Hematopoietic multipotent progenitor cell treated with erythropoietin and hydrocortisone succinate and interleukin-3 and kit ligand, for 17 days (in vitro differentiated cells): ENCODE measurements at places on chromosomes 16 and 17.
A peak's percentile ranks its signal among the peaks of the same experiment; 100 is the strongest.

GRCh38 chr17:17200831-17201230 lies 5.3 kb downstream of the PLD6 start:
- no peak for DNase-seq

- no peak for DNase-seq
Observed at GRCh38 chr16:84625556-84625955, 7.7 kb upstream of the COTL1 start.

GRCh38 chr17:50480854-50481490 lies 2.3 kb downstream of the RSAD1 start:
- DNase-seq: no peak

GRCh38 chr16:85941863-85942644 lies 43.1 kb downstream of the IRF8 start:
- no peak for DNase-seq

DNA sequence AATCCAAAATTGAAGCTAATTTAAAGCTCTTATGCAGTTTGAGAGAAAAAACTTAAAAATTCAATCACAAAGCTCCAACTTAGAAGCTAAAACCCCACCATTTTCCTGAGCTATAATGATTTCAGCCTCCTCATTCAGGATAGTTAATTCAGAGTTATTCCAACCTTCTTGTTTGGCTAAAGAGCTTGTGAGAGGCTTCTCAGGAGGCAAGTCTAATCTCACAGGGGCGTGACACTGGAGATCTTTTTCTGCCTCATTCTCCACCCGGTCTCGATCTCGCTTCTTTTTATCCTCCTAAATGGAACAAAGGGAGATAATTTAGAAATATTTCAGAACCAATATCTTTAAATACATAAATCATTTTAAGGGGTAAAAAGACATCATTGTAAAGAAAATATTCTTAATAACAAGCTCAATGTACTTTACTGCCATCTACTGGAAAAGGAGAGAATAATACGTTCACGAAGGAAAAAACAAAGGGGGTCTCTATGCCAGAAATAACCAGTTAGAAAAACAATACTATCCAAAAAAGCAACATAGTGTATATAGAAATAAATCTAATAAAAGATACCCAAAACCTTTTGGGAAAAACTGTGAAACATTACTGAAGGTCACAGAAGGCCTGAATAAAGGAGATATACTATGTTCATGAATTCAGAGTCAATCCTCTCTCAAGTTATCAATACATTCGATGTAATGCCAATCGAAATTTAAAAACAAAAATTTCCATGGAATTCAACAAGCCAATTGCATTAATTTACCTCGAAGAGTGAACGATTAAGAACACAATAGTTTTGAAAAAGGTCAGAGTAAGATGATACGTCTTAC lies 13.9 kb downstream of the BRD7 start:
- peak; percentile 63 for DNase-seq

- no peak for DNase-seq
Observed at GRCh38 chr16:83013071-83013470, 386.3 kb downstream of the CDH13 start.

DNA sequence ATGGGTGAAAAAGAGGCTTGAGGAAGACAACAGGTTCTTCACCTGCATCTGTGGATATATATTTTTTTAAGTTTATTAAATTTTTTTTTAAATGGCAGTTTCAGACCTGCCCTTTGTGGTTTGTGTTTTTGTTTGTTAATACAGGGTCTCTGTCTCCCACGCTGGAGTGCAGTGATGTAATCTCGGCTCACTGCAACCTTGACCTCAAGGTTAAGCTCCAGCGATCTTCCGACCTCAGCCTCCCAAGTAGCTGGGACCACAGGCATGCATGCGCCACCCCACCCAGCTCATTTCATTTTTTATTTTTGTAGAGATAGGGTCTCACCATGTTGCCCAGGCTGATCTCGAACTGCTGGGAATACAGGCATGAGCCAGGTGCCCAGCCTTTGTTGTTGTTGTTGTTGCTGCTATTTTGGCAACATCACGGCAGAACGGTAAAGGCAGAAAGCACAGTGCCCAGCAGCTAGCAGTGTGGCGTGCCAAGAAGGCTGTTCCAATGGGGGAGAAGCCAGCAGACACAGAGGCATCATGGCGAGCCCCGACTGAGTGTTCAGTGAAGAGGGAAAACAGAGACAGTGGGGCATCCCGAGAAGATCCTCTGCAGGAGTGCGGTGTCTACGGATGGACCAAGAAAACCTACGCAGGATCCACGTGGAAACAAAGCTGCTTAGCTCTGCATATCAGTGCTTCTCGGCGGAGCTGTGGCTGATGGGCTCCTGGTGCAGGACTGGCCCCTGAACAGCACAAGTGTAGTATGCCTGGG lies 19.6 kb downstream of the TMC6 start:
- DNase-seq: no peak

GRCh38 chr16:82891918-82892317 lies 265.1 kb downstream of the CDH13 start:
- DNase-seq: no peak

DNA sequence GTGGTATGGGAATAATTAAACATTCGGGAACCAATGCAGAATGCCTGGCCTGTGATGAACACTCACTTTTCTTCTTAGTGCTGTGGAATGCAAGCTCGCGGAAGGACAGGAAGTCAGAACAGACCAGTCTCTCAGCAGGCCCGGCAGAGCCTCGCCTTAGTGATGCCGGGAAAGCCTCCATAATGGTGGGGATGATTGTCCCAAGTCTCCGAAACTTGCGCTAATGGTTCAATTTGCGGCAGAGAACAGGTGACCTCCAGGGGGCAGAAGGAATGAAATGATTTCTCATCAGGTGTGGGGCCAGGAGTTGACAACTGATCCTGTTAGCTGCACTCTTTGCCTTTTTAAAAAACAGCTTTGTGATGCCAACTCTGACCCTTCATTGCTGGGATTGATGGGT lies 170.6 kb downstream of the GSG1L start:
- DNase-seq: no peak

DNA sequence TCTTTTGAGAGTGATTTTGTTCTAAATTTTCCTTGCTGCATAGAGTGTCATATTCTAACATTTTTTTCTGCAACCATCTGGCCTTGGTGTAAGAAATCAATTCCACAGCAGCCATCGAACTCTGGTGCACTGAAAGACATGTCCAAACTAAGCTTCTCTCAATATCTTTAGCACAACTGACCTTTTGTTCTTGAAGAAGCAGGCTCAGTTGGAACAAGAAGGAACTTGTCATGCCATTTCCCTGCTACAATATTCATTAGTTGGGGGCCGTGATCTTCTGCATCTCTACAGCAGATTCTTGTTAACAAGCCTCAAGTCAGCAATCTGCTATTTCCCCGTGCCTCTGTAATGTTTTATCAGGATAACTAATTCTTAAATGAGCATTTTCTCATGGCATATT lies 1305.6 kb downstream of the CDH11 start:
- DNase-seq: no peak

GRCh38 chr16:30680326-30680725 lies 18.6 kb upstream of the SRCAP start:
- DNase-seq: no peak
